Mesothelial cell of epicardium (in vitro differentiated cells): ENCODE measurements at places on chromosomes 16 and 17. TPM values are rescaled to one million over a fixed set of nuclear protein-coding genes. Genes with fewer than 3 reads are reported as not detected.

The CCL11 gene
- total RNA-seq: not detected in 3 replicates

The STAT3 gene
- 118 to 129 TPM (median 119 TPM) in 3 replicates for total RNA-seq

The PRDM7 gene
- not detected in 3 replicates for total RNA-seq

The SDK2 gene
- 29.7 to 33.2 TPM (median 31.8 TPM) in 3 replicates for total RNA-seq

DNA sequence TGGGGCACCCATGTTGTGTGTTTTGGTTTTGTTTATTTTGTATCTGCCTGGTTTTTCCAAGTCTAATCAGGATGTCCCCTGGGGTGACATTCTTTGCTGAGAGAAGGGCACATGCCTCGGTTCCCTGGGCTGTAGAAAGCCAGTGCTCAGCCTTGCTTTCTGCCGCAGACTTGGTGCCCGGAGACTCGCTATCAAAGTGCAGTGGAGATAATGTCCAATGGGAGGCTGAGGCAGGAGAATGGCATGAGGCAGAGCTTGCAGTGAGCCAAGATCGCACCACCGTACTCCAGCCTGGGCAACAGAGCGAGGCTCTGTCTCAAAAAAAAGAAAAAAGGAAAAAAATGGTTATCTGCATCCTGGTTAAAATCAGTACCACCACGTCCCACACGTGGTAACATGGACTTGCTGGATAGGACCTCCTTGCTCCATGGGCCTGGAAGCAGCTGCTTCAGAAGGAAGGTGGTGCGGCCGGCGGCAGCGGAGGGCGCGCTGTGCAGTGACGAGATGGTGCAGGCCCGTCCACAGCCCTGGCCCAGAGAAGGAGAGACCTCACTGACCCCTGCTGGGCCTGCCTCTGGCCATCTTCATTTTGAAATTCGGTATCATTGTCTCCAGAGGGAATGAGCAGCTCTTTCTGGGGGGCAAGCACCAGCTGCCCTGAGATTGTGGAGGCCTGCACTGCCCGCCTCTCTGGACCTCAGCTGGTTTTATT is 19.3 kb upstream of the IL17C start:
- DNase-seq: no peak

GRCh38 chr16:548586-548985 is 11.6 kb upstream of the PRR35 start:
- no peak for DNase-seq

DNA sequence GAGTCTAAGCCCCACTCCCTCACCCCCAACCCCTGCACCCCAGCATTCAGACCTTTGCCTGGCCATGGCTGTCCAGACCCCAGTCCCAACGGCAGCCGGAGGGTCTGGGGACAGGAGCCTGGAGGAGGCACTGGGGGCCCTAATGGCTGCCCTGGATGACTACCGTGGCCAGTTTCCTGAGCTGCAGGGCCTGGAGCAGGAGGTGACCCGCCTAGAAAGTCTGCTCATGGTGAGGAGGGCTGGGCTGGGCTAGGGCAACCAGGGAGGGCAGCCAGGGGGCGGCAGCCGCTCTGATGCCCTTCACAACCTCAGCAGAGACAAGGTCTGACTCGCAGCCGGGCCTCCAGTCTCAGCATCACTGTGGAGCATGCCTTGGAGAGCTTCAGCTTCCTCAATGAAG is 14.4 kb downstream of the RIPOR1 start:
- no peak for DNase-seq

DNA sequence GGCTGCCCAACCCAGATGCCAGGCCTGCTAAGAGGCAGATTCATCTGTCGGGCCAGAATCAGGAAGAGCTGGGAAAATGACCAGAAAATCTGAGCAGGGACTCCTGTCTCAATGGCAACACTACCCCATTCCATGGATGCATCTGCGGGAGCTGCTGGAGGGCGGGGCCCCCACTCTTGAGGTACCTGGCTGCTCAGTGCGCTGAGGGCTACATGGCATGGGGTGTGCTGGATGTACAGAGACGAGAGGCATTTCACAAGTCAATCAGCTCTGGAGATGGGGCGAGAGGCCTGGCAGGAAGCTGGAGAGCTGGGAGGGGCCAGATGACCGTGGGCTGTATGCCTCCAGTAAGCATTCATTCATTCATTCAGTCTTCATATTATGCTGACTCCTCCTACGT is 6.4 kb downstream of the SDK2 start:
- no peak for DNase-seq

DNA sequence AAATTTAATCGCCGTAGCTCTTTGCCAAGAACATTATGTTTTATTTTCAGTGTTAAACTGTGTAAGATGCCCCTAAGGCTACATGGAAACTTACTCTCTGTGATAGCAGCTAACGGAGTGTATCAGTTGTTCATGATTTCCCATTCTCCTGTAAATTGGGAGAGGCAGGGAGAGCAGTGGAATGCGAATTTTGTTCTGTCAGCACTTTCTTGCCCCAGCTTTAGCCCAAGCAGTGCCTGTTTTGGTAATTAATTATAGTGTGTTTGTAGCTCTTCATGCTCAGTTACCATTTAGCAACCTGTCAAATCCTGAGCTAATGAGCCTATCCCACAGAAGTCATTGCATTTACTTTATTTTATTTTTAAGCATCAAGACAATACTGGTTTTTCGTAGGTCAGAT is 475.1 kb upstream of the RBFOX1 start:
- DNase-seq: no peak

The MILR1 gene
- total RNA-seq: 0.40 to 0.54 TPM in 2 of 3 replicates, not detected in the other

- DNase-seq: no peak
Observed at GRCh38 chr17:57724026-57724728, 20.9 kb downstream of the CCDC182 start.

- DNase-seq: no peak
Observed at GRCh38 chr16:1042049-1042744, 30.4 kb upstream of the SSTR5 start.

The CDH16 gene
- total RNA-seq: not detected in 3 replicates
